Endodermal cell (in vitro differentiated cells): ENCODE measurements at places on chromosomes 1 and 21. TPM values are rescaled to one million over a fixed set of nuclear protein-coding genes. Genes with fewer than 3 reads are reported as not detected.

GRCh38 chr1:151606384-151606783 is 5.5 kb upstream of the SNX27 start:
- no peak for DNase-seq

GRCh38 chr1:110248746-110249145 is 38.6 kb downstream of the KCNC4 start:
- DNase-seq: no peak

DNA sequence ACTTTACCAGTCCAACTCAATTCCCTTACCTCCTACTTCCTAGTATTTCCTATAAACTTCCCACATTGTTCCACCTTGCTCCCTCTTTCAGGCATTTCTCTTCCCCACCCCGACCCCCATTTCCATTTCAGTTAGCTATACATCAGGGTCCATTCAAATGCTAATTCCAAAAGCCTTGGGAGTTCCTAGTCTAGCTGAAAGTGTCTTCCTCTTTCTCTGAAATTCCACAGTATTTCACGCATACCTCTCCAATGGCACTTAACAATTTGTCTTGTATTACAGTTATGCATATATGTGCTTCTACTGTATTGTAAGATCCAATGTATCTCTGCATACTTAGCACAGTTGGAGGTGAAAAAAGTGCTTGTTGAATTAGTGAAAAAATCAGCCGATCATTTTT is 94.9 kb downstream of the ZNF644 start:
- DNase-seq: peak; percentile 56

- peak; percentile 49 for DNase-seq
Measured at GRCh38 chr1:229420765-229421164, 13.1 kb downstream of the ACTA1 start.

DNA sequence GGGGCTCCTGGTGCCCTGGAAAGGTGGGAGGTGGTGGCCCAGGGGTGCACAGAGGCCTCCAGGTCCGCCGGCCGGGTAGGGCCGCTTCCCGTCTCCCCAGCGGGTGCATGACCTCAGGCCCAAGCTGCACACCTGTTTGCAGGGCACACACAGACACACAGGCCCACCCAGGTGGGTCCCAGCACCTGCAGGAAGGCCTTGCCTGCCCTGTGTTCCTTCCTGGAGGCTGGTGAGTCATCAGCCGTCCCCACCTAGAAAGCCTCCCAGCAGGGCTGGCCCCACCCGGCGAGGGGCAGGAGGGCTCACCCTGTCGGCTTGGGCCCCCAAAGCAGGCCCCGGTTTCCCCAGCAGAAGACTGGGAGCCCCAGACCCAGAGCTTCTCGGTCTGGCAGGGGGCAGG is 23.6 kb upstream of the TTLL10 start:
- DNase-seq: no peak

GRCh38 chr1:169044296-169044695 is 62.2 kb upstream of the ATP1B1 start:
- no peak for DNase-seq

GRCh38 chr1:72650843-72651435 is 368.6 kb upstream of the NEGR1 start:
- DNase-seq: no peak

Gene COL9A2
- total RNA-seq: 216 and 295 TPM in 2 replicates

Gene CCDC190
- 0.09 TPM in 1 of 2 replicates, not detected in the other for total RNA-seq
